Activated T-cell treated with anti-CD3 and anti-CD28 coated beads for 24 hours (primary cell): ENCODE measurements at places on chromosomes 5 and 9.

DNA sequence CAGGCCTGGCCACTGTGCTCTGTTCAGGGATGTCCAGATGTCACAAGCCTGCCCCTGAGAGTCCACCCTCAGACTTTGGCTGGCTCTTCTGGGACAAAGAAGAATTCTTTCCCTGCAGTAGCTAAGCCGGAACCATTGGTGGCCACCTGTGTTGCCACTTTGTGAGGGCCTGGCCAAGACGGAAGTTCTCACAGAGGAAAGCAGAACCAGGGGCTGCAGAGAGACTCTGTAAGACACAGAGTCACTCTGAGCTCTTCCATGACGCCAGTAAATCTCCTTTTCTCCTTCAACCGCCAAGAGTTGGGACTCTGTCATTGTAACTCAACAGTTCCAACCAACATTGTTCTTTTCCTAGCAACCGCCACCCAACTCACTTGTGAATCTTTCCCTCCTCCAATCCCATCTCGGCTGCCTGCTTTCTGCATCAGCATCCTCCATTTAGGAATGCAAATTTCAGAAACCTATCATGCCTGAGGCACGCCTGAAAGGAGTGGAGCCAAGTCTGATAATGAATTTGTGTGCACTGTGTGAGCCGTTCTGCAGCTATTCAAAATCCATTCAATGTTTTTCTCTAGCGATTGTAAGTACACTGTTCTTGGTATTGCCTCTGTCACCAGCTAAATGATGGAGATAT, 37.8 kb upstream of the ATP6V1G1 start:
- DNase-seq, result no peak

GRCh38 chr5:138315751-138316278, 15.8 kb downstream of the CDC25C start:
- DNase-seq, result no peak

DNA sequence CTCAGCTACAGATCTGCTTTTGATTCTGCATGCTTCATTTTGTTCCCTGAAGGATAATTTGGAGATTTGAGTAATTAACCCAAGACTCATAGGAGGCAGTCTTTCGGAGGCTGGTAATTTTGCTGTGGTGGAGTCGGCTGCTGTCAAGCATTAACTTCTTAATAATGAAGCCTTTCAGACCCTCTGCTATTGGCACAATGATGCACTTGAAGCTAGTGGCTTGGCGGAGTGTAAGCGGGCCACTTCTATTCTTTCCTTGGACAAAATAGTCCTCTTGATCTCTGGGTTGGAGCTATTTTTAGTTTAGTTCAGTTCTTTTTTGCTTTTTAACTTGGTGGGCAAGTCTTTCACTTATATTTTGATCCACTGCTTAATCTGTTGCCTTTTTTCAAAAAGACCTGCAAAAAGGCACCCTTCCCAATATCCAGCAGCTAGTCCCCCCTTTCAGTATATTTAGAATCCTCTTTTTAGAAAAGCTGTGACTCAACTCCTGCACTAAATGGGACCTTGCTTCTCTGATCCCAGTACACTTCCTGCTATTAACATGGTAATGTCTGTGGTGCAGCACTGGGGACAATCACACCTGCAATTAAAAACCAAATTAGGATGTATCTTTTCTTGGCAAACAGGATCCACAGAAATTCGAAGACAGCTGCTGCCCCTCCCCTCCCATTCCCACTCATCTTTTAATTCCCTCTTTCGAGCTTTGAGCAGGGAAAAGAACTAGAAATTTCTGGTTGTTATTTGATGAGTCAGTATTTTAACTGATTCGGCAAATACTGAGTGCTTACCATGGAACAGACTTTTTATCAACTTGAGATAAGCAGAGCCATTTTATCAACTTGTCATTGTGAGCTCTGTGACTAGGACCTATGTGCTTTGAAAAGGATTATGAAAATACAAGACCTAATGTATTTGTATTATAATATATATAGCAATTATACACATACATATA, 169.4 kb upstream of the ANKRD55 start:
- no peak for DNase-seq

DNA sequence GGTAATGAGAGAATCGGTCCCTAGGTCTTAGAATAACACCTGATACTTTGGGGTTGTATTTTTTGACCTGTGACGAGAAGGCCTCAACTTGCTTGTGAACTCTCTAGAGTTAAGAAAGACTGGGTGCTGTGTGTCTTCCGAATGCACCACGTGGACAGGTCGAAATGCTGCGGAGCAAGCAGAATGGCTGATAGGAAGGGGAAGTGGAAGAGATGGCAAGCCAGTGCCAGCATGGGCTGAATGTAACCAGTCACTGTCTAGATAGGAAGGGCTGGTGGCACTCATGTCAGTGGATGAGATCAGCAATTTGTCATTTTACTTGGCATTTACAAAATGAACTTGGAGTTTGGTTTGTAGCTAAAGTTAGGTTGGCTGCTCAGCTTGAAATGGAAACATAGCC, 5.6 kb downstream of the OTULINL start:
- DNase-seq, result no peak

DNA sequence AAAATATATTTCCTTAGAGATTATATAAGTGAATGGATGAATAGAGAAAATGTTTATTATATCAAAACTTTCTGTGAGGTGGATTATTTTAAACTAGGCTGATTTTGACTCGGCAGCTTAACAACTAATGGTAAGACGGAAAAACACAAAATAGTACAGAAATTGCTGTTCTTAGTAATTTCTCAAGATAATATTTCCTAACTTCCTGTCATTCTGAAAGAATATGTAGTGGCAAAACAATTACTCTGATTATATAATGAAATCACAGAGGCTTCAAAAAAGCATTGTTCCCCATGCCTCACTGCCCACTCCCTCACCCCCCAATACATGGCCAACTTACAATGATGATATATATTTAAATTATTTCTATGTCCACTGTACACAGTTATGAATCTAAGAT, 85.4 kb downstream of the YTHDC2 start:
- DNase-seq, result no peak

DNA sequence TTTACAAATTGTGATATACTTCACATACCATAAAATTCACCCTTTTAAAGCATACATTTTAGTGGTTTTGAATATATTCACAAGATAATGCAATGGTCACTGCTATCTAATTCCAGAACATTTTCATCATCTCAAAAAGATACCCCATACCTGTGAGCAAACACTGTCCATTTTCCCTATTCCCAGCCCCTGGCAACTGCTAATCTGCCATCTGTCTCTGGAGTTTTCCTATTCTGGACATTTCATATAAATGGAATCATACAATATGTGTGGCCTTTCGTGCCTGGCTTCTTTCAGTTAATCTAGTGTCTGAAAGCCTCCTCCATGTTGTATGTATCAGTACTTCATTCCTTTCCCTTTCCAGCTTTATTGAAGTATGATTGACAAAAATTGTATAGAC, 14.7 kb downstream of the SNX30 start:
- DNase-seq, result no peak
